Ammon's horn (tissue), 1 donor: ENCODE measurements at places on chromosomes 7 and 10.

DNA sequence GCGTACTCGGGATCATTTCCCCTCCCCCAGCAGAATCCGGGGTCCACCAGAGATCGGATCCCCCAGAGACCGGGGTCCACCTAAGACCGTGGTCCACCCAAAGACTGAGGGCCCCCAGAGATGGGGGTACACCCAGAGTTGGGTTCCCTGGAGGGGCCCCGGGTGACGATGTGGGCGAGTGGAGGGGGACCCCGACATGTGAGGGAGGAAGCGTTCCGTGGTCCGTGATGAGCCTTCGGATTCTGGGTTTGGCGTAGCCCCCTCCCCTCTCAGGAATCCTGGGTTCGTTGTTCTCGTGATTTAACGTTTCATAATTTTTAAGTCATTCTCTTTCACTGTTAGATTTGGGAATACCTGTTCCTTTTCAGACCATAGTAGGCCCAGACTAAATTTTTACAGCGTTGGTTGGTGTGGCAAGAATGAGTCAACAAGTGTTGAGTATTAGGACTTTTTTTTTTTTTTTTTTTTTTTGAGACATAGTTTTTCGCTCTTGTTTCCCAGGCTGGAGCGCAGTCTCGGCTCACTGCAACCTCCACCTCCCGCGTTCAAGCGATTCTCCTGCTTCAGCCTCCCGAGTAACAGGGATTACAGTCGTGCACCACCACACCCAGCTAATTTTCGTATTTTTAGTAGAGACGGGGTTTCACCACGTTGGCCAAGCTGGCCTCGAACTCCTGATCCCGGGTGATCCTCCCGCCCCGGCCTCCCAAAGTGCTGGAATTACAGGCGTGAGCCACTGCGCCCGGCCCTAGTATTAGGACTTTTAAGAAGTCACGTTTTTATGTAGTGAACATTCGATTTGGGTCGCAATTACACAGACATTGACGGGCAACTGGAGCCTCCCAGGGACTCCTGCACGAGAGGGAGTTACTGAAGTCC is 672 bp downstream of the GTPBP4 start:
- DNase-seq, result no peak

DNA sequence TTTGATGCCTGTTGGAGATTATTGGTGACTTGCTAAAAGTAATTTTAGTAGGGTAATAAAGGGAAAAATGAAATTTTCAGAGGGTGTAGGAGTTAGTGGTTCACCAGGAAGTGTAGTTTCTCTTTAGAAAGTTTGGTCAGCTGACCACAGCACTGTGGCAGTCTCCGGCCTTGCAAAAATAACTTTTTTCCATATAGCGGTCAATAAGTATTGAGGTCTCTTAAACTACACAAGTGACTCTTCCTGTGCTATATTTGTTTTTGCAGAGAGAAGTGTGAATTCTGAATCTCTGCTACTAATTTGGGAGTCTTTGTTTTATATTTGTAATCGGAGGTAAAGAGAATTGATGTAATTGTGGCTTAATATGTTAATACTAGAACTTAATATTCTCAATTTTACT is 24.3 kb downstream of the PTPN12 start:
- DNase-seq, result no peak

DNA sequence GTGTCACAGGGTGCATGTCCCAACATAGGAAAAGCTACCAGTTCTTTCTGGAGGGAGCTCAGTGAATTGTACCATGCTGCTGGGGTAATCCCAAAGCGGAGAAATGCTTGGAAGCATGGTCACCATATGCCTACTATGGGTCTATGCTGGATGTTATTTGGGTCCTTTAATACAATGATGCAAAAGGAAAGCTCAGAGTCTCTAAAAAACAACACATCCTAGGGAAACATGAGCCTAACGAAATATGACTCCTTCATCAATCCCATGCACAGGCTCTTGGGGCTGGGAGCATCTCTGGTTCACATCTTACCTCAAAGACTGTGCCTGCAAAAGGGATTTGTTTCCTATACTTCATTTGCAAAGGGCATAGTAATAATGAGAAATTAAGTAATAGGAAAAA is 65.2 kb downstream of the CUBN start:
- DNase-seq, result no peak

DNA sequence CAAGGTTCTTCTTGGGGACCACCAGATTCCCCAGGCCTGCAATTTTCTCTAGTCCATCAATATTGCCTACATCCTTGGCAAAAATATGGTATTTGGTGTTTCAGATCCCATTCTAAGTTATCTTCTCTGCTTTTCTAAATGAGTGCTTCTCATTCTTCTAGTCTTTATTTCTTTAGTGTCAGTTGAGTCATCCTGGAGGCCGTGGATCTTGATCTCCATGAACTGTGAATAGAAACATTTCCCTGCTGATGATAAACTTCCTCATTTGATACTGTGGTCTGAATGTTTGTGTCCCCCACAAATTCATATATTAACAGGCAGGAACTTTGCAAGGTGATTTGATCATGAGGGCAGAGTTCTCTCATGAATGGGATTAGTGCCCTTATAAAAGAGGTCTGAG is 779.3 kb downstream of the INHBA start:
- no peak for DNase-seq

DNA sequence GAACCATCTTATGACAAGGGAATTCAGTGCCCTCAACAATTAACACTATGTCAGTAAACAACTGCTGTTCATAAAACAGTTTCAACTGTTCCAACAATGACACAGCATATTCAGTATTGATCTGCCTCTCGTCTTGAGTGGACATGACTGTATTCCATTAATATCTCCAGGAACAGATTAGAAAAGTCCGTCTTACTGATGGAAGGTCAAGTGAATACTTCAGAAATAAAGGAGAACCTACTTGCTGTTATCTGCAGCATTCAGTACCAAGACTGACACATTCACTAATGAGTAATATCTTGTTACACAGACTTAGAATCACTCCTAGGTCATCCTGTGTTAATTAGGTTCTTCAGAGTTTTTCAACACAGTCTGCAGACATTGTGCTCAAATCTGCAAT is 12.1 kb downstream of the KBTBD2 start:
- DNase-seq, result peak; percentile 8

DNA sequence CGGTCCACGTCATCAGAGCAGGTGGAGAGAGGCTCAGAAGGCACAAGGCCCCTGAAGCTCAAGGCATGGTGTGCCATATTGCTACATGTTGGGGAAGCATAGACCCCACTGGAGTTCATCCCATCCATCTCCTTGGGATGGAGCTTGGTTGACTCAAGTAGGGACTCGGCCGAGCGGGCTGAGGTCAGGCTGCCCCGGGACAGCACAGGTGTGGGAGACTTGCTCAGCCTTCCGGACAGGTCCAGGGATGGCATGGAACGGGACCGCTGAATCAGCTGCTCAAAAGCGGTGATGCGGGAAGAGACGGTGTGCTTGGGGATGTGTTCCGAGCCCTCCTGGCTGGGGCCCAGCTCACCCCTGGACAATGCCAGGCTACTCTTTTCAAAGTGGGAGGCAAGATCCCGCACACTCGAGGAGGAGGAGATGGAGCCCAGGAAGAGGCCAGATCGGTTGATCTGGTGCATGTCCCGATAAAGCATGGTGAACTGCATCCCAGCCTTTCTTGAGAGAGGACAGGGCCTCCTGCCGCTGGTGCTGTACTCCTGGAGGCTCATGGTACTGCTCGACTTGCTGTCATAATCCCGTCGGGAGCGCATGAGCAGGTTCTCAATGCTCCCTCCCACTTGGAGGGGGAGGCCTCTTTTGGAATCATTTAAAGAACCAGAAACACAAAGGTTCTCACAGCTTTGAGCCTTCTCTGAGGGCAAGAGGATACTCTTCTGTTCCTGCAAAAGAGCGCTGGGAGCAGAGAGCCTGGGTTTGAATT is 65.6 kb upstream of the PDLIM1 start:
- no peak for DNase-seq
